ENCODE measurements at places on chromosomes 7 and 10.

GRCh38 chr7:138843632-138844580 is 45.9 kb upstream of the ATP6V0A4 start:
- no peak for DNase-seq

GRCh38 chr10:104032144-104032775 is 53.4 kb downstream of the COL17A1 start:
- DNase-seq, result no peak

DNA sequence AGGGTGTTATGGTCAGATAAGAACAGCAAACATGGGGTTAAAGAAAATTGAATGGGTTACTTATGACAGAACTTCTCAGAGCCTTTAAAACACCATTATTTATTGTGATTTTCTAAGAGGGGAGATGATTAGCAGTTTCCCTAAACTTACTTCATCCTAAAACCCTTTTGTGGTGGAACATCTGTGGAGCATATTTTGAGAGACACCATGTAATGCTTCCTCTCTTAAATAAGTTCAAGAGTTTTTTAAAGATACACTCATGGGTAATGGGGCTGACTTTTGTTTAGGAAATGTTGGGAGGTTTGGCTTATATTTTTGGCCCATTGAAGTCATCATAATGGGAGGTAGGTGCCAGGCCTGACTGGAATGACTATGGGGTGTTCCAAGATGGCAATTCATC is 8.4 kb upstream of the PDCD4 start:
- no peak for DNase-seq

GRCh38 chr10:131771634-131772358 is 129.0 kb upstream of the PPP2R2D start:
- no peak for DNase-seq

DNA sequence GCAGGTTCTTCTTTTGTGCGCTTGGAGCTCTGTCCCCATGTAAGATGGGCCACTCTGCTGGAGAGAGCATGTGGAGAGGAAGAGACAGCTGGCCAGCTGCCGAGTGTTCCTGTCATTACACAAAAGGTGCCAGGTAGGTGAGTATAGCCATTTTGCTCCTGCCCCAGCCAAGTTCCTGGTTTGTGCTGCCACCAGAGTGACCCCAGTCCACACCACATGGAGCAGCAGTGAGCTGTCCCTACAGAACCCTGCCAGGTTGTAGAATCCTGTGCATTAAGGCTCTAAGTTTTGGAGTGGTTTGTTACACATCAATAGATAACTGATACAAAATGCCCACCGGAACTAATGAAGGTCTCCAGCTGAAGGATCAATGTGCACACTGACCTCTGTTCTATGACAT is 84.6 kb upstream of the GHITM start:
- no peak for DNase-seq

GRCh38 chr10:36280321-36280741 is 638.2 kb upstream of the FZD8 start:
- DNase-seq, result no peak

DNA sequence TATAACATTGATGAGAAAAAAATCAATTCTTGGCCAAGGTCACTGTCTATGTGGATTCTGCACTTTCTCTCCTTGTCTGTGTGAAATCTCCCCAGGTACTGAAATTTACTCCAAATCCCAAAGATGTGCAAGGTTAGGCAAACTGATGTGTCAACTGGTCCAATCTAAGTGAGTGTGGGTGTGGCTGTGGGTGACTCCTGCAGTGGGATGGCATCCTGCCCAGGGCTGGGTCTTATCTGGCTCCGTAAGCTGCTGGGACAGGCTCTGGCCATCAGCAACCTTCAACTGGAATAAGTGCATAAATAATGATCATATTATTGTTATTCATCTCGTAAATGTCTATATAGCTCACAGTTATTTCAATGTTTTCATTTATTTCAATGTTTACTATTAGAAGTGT is 79.3 kb downstream of the JCAD start:
- DNase-seq, result no peak

- no peak for DNase-seq
Measured at GRCh38 chr10:24551161-24551560, 172.5 kb downstream of the ARHGAP21 start.

GRCh38 chr10:102701272-102701671 is 12.9 kb downstream of the ARL3 start:
- DNase-seq, result no peak

GRCh38 chr7:48522692-48523091 is 351.4 kb downstream of the ABCA13 start:
- no peak for DNase-seq

Measured in CD4-positive, CD25-positive, alpha-beta regulatory T cell (primary cell).